ENCODE measurements at places on chromosomes 5 and 9.
A peak's percentile ranks its signal among the peaks of the same experiment; 100 is the strongest.

- no peak for DNase-seq
These were observed 70.8 kb upstream of the EGFLAM start for GRCh38 chr5:38187532-38187931.

DNA sequence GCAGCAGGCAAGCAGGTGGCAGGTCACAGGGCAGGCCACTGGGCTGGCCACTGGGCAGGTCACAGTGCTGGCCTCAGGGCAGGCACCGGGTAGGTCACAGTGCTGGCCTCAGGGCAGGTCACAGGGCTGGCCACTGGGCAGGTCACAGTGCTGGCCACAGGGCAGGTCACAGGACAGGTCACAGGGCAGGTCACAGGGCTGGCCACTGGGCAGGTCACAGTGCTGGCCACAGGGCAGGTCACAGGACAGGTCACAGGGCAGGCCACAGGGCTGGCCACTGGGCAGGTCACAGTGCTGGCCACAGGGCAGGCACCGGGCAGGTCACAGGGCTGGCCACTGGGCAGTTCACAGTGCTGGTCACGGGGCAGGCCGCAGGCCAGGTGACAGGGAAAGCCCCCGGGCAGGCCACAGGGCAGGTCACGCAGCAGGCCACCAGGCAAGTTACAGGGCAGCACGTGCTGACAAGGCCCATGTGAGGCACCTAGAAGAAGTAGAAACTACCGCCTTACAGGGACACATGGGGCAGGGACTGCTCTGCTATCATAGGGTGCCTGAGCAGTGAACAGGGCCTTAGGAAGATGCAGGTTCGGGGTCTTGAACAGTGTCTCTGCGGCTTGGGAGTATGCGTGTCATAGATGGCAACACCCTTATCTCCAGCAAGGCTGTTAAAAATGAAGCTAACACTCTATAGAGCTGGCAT lies 18.6 kb upstream of the MED10 start:
- DNase-seq, result no peak

DNA sequence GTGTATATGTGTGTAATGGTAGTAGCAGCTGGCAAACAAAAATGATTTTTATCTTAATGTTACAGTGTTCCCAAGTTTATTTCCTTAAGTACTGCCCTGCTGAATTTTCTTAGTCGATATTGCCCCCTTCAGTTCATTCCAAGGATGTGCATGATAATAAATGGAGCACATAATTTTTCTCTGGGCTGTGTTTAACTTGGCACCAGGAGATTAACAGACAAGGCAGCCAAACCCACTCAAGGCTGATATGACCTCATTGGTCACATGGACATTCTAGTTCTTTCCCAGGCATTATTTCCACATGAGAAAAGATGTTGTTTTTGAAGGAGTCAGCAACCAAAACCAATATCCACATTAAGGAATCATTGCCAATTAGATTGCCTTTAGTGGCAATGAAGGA lies 61.8 kb downstream of the COX7C start:
- peak; percentile 93 for DNase-seq

GRCh38 chr5:132677191-132677590 lies 3.4 kb downstream of the IL4 start:
- DNase-seq, result peak; percentile 81

GRCh38 chr9:93955111-93955980 lies at the start of gene BARX1:
Gene BARX1 (minus strand): TSS chr9:93955355. CDS start chr9:93955146, 209 bp downstream.
- no peak for DNase-seq

- peak; percentile 52 for DNase-seq
These were observed 70.1 kb downstream of the PIP5K1B start for GRCh38 chr9:68775003-68775730.

GRCh38 chr5:10563945-10564837 lies at the start of gene ANKRD33B:
Gene ANKRD33B (plus strand): TSS chr5:10564070. CDS start chr5:10564468, 398 bp downstream.
- DNase-seq, result peak; percentile 58

GRCh38 chr5:76376148-76376865 lies 26.8 kb upstream of the IQGAP2 start:
- DNase-seq, result no peak

Data from kidney glomerular epithelial cell (primary cell).